ENCODE measurements at places on chromosomes 11 and 22. TPM values are rescaled to one million over a fixed set of nuclear protein-coding genes. Genes with fewer than 3 reads are reported as not detected.

TRIM29 gene
- not detected for polyA plus RNA-seq

CABP4 gene
- polyA plus RNA-seq, result not detected

OR2AG2 gene
- polyA plus RNA-seq, result 0.22 TPM

GUCY1A2 gene
- 0.03 TPM for polyA plus RNA-seq

CCDC81 gene
- polyA plus RNA-seq, result 3.1 TPM

KRTAP5-10 gene
- polyA plus RNA-seq, result not detected

CATSPER1 gene
- polyA plus RNA-seq, result 0.91 TPM

MS4A6E gene
- not detected for polyA plus RNA-seq

ISX gene
- polyA plus RNA-seq, result not detected

- DNase-seq, result peak; percentile 71
These were observed 50.0 kb downstream of the C11orf58 start for GRCh38 chr11:16788141-16789062.

- DNase-seq, result no peak
These were observed 373.7 kb downstream of the METTL15 start for GRCh38 chr11:28481616-28482480.

DNA sequence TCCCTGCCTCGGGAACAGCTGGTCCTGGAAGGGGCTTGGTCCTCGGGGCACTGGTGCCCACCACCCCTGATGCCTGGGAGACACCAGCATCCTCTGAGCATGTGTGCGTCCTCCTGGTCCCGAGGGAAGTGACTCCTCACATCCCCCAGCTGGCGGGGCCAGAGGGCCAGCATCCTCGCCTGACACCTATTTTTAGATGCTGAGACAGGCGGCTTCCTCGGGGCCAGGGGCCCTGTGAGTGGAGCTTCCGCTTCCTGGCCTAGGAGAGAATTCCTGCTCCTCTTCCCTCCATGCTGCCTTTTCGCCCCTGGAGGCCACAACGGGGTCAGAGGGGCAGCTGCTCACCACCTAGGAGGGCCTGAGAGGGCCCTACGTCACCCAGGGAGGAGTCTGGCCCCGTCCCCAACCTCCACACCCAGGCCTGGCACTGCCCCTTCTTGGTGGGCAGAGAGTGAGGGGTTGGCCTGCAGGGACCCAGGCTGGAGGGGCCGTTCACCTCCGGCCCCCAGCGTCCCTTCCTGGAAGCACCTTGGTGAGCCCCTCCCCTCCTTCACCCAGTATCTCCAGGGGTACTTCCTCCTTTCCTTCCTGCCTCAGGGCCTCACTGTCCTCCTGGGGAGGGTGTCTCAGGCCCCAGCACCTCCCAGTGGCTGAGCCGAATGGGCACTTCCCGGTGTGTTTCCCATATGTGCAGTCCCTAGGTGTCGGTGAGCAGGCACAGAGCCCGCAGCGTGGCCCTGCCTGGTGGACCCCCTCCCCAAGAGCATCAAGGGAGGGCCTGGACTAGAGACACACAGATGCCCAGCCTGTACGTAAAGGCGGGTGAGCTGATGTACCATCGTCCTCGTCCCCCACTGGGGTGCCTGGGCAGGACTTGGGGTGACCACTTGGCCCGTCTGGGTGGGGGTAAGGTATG is 6.1 kb downstream of the CD81 start:
- DNase-seq, result peak; percentile 63

DNA sequence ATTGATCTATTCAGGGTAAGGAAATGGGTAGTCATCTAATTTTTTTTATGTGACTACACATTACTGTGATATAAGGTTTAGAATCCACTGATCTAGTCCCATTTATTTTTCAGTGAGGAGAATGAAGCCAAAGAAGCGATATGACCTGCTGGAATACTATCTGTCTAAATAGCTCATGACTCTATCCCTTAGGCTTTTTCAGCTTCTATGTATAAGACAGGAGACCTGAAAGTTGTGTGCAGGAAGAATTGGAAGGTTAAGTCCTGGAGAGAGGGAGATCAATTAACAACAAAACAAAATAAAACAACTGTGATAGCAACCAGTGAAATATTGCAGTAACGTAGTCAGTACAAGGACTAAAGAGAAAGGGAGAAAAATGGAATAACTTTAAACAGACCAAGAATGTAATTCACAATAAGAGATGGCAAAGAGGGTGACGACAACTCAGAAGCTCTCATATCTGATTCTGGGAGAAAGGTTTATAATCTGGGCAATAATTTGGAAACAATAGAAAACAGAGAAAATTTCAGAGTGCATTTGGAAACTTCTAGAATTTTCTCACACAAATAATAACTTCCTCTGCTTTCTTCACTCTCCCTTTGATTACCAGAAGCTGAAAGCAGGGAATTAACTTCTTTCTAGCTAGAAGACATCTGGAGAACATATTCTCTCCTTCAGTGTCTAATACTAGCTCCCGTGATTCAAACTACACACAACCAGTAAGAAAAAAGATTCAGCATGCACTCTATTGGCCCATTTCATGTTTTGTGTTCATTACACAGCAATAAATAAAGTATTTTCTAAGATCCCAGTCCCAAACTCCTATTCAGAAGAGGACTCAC is 19.2 kb upstream of the CASP12 start:
- no peak for DNase-seq

DNA sequence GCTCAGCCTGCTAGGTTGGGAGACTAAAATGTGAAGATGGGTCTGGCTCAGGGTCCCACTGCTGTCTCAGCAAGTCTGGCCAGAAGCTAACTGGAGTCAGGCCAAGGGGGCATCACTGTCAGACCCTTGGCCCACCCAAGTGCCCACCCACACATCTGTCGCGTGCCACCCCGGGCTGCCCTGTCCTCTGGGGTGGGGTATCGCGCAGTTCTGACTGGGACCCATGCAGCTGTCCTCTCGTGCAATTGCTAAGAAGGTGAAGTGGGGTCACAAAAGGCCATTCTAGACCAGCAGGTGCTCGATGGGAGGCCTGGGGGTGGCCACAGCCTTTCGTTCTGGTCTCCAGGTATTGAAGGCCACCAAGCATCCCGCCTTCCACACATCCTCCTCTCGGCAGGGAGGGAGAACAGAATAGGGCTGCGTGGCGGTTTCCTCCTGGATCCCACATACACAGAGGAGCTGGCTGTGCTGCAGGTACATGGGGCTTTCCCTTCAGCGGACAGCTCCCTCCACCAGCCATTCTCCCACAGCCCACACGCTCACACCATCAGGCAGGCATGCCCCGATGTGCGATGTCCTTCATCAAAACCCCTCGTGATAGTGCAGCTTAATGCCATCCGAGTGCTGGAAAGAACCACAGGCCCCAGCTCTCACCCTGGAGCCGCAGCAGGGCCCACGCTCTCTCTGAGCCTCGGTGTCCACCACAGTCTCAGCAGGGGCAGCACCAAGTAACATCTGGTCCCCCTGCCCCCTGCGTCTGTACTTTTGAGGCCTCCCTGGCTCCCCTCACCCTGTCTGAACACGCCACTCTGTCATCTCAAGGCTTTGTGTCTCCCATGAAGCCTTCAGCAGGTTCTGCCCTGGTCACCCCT is 37.6 kb downstream of the SHANK2 start:
- DNase-seq, result no peak

- no peak for DNase-seq
These were observed 29.1 kb downstream of the TSPAN18 start for GRCh38 chr11:44755556-44756523.

GRCh38 chr11:118924591-118925585 is 838 bp downstream of the BCL9L start:
- DNase-seq, result peak; percentile 33

DNA sequence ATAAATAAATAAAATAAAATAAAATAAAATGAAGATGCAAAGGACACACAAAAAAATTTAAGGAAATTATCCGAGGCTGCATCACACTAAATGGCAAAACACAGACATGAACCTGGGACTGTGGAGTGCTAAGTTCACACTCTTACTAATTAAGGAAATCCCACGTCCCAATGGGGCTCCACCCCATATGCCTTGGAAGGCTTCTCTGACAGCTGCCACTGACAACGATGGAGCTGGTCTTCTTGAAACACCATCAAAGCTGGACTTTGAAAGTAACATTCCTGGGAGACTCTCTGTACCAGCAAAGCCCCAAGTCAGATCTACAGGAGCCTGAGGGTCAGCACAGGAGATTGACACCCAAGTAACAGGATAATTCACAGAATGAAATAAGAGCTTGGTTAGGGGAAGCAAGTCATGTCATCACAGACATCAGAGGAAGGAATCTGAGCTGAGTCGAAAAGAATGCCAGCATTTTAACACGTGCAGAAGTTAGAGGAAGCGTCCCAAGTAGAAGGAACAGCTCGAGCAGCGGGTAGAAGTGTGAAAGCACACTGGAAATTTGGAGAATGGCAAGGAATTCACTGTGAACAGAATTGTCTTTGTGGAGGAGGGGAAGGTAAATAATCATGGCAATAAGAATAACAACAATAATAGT is 13.8 kb downstream of the TPST2 start:
- DNase-seq, result peak; percentile 39

DNA sequence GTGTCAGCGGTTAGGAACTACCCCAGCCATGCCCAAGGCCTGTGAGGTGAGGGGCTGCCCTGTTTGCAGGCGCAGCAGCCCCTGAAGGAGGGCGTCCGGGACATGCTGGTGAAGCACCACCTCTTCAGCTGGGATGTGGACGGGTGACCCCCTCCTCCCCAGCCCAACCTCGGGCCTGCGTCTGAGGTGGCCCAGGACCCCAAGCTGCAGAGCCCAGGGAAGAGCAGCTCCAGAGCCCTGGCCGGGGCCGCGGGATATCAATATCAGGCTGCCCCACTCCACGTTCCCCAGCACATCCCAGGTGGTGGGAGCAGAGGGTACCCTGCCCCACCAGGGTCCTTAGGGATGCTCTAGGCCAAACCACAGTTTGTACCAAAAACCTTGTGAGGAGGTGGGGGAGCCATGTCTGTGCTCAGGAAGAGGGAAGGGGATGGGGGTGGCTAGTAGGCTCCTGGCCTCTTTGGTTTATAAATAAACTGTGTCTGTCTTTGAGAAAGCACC is 39.3 kb downstream of the SGSM3 start:
- DNase-seq, result no peak

DNA sequence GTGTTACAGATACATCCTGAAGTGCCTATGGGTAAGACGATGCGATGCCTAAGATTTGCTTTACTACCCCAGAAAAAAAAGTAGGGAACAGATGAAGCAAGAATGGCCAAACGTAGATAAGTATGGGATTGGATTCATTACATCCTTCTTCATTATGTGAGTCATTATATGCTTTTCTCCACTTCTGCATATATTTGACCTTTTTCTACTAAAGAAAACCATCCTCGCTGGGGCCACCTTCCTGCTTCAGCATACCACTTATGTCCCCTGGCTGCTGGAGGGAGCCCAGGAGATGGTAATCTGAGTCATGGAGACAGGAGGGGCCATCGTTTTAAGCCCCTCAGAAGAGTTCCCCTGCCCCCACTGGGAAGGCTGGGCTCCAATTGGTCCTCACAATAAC is 14.4 kb upstream of the KLHL35 start:
- DNase-seq, result no peak

GRCh38 chr11:72639502-72640375 is 34.5 kb downstream of the PDE2A start:
- DNase-seq, result no peak

DNA sequence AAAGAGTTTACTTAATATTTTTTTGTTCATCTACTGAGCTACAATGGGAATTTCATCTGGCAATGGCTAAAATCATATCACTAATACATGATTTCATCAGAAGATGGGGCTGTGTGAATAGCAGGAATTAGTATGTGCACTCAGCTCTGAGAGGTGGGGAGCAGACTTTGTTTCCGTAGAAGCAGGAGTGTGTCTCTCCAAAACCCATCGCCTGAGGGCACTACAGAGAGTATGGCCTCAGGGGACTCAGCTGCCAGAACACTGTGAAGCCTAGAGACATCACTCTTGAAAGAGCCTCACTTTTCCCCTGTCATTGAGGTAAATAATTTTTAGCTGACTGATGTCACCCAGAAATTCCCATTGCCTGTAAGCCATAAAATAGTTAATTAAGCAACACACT is 261.4 kb upstream of the ISX start:
- no peak for DNase-seq

DNA sequence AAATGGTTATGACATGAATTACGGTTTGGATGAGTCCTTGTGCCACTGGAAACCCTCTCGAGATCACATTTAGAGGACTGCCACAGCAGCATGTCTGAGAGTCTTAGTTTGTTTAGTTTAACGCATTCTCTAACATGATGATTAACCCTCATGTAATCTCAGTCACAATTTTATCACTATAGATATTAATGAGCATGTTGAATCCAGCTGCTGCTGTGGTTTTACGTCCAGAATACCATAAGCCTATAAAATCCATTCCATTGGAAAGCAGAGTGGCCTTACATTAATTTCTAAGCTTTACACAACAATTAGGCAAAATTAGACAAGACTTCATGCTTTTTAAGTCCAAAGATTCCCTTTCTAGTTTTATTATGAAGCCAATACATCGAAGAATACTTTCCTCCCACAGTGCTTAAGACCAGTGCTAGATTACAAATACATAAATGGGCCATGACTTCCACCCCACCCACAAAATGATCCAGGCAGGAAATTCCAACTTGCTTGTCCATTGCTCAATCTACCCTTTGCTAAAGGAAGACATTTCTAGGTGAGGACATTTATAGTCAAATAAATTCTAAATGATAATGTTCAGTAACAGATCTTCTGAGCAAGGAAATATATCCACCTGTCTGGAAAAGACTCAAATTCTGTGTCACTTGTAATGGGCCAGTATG is 3.5 kb upstream of the ELMOD1 start:
- peak; percentile 63 for DNase-seq

DNA sequence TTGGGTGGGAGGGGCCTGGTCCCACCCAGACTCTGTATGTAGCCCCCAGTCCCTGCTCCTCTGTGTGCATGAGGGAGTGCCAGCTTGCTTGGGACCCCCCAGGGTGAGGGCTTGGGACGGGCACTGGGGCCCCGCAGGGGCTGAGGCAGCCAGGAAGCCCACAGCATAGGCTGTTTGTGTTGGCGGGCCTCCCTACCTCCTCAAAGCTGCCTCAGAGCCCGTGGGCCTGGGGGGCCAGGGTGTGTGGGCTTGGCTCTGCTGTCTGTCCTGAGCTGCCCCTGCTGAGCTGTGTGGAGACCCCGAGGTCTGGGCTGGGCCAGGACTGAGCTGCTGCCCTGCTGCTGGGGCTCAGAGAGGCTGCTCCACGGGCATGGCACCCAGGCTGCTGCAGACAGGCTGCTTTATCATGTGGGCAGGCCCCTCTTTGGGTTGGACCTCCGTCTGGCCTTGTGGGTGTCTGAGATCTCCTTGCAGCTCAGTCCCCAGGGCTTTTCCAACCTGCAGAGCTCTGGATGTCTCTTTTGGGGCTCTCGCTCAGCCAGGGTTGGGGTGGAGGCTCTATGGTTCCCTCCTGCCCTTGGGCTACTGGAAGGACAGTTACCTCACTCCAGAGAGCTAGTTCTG is 3.3 kb downstream of the TSPAN4 start:
- DNase-seq, result no peak
